ENCODE measurements at places on chromosomes 4 and X.

GRCh38 chrX:109812236-109812635 lies 79.2 kb upstream of the ACSL4 start:
- DNase-seq: no peak

DNA sequence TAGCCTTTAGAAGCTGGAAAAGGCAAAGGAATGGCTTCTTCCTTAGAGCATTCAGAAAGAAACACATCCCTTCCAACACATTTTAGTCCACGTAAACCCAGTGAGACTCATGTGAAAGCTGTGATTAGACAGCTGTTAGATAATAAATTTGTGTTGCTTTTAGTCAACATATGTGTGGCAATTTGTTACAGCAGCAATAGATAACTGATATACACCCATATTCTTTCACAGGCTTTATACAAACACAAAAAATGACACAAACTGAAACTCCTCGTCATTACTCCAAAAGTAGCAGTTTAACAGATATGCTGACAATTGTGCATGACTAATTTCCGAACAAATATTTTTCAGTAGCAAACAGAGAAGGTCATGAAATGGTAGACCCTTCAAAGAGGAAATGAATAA lies 65.3 kb downstream of the ANTXR2 start:
- DNase-seq: no peak

GRCh38 chrX:123271902-123272301 lies 87.8 kb downstream of the GRIA3 start:
- no peak for DNase-seq

DNA sequence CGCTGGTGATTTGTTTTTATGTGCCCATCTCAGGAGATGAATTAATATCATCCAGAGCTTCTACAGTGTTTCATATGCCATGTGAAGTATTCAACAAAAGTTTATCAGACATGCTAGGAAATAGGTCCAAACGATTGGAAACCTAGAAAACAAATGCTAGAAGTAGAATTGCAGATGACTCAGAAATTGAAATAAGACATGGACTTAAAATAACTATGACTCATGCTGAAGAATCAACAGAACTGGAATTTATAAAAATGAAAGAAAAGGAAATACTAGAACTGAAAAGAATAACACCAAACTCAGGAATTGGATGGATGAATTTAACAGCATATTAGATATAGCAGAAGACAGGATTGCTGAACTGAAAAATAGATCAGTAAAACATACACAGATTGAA lies 172.7 kb upstream of the GIMD1 start:
- peak; percentile 48 for DNase-seq

DNA sequence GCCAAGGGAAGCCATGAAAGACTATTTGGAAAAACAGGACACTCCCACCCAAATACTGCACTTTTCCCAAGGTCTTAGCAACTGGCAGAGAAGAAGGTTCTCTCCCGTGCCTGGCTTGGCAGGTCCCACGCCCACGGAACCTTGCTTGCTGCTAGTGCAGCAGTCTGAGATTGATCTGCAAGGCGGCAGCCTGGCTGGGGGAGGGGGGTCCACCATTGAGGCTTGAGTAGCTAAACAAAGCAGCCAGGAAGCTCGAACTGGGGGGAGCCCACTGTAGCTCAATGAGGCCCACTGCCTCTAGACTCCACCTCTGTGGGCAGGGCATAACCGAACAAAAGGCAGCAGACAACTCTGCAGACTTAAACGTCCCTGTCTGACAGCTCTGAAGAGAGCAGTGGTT lies 91.3 kb upstream of the TRPC5OS start:
- DNase-seq: no peak

GRCh38 chr4:10554694-10555093 lies 97.5 kb upstream of the ZNF518B start:
- peak; percentile 27 for DNase-seq

DNA sequence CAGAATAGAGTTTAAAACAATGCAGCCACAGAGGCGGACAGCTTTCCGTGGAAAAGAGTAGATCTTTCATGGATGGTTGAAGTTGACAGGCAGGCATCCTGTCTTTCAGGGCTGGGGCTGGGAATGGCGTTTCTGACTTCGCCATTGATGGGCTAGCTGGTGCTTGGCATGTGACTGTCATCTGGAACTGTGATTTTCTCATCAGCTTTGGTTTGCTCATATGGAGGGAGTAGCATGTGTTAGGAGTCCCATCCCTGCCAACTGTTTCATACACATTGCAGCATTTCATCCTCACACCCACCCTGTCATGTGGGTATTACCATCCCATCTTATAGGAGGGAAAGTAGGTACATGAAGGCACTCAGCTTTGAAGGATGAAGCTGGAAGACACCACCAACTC lies 49.2 kb upstream of the STX18 start:
- no peak for DNase-seq

GRCh38 chr4:145076469-145076855 lies 21.5 kb downstream of the ANAPC10 start:
- no peak for DNase-seq

DNA sequence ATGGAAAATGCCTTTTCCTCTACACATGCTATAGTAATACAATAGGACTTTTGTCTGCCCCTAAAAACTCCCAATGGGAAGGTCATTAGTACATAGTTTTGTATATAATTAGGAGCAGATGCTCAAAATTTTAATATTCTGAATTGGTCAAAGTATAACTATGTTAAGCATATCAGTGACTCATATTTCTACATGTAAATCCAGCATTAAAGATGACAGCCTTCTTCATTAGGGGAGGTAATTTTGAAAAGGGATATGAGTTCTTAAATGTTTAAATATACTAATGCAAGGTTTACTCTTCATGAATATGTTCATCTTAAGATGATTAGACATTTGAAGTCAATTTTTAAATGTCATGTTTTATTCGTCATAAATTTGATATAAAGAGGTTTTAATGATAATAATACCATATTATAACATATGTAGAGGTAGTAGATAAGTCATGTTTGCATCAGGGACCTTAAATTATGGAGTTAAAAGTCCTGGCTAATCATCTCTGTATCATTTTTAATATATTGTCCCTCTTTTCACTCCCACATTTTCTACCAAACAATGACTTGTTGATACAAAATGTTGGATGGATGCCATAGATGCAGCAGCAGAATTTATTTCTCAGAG lies 218.8 kb downstream of the STPG2 start:
- no peak for DNase-seq

DNA sequence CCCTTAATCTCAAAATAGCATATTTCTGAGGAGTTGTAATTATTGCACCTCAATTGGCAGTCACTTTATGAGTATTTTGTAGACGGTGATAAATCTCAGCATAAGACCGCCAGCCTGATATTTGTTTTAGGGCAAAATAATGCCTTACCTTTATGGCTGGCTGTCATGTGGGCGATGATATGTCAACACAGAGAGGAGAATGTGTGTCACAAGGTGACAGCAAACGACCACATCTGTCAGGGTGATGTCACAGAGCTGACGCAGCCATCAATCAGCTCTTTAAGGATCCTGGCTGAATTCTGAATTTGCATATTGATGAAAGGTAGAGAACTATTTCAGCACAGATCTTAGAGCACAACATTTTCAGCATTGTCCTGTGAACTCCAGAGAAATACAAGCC lies 209.7 kb downstream of the CEP135 start:
- DNase-seq: no peak
